ENCODE measurements at places on chromosomes 1 and 21.

- no peak for DNase-seq
Observed at GRCh38 chr21:45975020-45975666, 6.4 kb upstream of the COL6A1 start.

GRCh38 chr1:115114308-115114707 is 25.0 kb upstream of the TSPAN2 start:
- DNase-seq = no peak

DNA sequence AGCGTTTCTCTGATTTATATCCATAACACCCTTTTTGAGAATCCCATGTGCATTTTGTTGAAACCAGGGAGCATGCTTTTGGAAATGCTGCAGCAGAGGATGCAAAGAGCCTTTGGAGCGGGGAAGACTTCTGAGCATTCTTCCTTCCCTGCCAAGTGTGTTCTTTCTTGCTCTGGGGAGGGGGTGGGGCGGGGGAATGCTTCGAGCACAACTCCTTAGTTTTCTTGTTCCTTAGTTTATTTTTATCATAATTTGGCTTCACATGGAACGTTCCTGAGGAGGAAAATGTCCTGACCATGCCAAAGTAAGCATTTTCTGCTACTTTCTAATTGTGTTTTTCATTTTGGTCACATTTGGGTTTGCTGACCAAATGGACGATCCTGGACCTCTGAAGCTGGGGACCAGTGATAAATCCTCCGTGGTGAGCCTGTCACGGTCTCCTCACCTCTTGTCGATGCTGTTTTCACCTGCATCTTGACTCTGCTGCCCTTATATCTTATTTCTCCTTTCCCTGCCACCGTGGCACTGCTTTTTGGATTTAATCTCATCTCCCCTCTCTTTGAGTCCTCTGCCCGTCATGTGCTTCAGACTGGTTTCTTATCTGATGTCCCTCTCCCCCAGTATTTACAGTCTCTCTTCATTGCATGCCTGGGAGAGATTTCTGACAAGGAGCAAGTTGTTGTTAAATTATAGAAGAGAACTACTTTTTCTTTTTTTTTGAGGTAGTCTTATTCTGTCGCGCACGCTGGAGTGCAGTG is 2.4 kb downstream of the CTPS1 start:
- DNase-seq = no peak

DNA sequence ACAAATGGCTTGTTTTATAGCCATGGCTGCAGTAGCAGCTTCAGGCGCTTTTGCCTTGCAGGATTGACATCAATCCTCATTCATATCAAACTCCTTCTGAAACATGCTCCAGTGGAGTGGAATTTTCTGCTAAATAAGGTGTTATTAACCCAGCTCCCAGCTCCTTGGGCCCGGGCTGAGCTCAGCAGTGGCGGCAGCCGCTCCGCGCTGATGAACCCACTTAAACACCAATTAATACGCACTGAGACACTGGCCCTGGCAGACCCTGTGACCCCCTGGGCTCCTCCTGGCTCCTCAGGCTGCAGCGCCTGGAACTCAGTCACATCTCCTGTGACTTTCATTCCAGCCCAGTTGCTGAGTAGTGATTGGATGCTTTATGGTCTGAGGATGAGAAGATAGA is 137.4 kb upstream of the GRIK3 start:
- DNase-seq = no peak

GRCh38 chr1:159030877-159031447 is 21.3 kb downstream of the IFI16 start:
- DNase-seq = no peak

Measured in stimulated activated CD4-positive, alpha-beta T cell treated with anti-CD3 and anti-CD28 coated beads, TNF-alpha, amount 100 ng/mL, for 1 hour (primary cell).